GDM1 (cell line): ENCODE measurements at places on chromosomes 11 and 22.

DNA sequence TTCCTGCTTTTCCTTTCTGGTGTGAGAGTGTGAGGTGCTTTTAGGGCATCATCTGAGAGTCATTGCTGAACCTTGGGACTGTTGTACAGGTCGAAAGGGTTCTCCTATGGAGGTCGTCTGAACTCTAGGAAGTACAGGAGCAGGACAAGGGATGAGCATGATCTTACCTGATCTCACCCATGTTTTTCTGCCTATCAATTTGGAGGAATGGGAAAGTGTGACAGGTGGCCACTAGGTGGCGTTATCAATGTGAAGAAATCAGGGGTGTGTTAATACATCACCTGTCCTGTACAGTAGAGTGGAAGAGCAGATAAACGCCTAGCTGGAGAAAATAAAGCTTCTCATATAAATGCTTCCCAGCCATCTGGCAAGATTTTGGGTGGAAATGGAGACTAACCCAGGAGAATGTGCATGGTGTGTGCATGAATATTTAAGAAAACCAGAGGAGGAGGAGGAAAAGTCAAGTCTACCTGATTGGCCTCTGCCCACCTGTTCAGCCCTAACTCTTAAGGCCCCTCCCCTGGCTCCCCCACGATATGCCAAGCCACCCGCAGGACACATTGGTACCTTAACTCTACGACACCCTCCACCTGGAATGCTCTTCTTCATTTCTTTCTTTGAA lies 72.0 kb upstream of the NARS2 start:
- DNase-seq = no peak

GRCh38 chr11:86702220-86702983 lies 30.0 kb upstream of the ME3 start:
- DNase-seq = no peak

- no peak for DNase-seq
These were observed 380.2 kb downstream of the TMEM135 start for GRCh38 chr11:87417951-87418350.

DNA sequence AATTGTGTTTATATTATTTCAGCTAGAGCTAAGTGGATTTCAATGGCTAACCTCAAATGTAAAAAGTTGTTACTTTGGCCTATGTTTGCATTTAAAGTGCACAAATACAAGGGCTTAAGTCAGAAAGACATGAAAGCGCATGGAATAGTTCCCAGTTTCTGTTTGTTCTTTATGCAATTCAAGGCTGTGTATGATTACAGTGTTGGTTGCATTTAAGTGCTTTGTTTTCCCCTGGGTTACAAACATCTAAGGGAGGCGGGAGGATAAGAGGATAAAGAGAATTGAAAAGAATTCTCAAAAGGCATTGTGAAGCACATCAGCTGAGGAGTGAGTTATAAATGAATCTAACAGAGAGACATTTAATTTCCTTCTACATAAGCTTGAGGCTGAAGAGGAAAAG lies 453.4 kb downstream of the NTM start:
- no peak for DNase-seq

DNA sequence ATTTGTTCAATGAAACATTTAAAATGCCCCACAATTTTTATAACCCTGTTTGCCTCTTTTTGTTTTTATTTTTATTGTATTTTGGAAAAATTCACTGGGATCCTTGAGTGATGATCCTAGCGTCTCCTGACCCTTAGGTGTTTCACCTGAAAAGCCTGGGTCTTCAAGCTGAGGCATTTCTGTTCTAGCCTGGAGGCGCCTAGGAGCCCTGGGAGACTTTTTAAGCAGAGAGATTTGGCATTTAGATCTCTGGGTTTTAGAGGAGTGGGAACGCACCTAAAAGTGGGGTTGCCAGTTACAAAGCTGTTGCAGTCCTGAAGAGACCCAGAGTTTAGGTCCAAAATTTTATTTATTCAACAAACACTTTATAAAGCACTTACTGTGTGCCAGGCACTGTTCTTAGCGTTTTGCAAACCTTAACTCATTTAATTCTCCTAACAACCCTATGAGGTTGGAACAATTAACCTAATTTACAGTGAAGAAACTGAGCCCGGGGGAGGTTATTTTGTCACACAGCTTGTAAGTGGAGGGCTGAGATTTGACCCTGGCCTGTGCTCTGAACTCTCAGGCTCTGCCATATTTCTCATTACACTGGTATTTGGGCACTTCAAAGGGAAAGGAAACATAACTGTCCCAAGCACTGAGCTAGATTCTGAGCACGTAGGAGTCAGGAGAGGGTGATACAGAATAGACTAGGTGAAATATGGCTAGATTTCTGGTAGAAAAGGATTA lies 834 bp upstream of the FADS1 start:
- no peak for DNase-seq

DNA sequence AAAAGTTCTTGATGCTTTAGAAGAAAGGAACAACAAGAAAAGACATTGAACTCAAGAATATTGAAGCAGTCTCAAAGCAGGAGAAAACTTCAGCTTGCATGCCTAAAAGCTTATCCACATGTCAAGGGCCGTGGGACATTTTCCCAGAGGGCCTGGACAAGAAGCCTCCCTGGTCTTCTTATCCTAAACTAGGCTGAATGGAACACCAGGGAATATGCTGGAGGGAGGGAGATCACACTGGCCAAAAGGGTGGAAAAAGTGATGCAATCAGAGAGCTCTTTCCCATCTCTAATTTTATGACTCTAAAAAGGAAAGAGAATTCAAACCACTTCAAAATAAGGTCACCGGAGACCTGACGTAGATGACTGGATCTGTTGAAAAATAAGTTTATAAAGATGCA lies 107.2 kb downstream of the MPPED2 start:
- no peak for DNase-seq

- DNase-seq = no peak
These were observed 83.3 kb upstream of the ANO3 start for GRCh38 chr11:26248661-26249060.

DNA sequence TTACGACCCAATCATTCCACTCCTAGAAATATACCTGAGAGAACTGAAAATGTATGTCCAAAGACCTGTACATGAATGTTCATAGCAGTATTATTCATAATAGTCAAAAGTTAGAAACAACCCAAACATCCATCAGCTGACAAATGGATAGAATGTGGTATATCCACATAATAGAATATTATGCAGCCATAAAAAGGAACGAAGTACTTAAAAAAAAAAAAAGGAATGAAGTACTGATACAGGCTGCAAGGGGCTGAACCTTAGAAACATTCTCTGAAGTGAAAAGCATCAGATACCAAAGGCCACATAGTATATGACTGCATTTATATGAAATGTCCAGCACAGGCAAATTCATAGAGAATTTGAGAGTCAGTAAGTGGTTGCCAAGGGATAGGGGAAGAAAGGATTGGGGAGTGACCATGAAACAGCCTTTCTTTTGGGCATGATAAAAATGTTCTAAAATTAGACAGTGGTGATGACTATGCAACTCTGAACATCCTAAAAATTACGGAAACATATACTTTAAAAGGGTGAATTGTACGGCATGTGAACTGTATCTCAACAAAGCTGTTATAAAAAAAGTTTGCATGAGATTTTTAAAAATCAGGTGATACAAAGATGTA lies 1.8 kb downstream of the TPST2 start:
- peak; percentile 42 for DNase-seq

- peak; percentile 39 for DNase-seq
These were observed at the start of gene SH3BP1 for GRCh38 chr22:37639070-37639760. SH3BP1 (plus strand) TSS chr22:37639669; CDS start chr22:37639788, 119 bp downstream.

DNA sequence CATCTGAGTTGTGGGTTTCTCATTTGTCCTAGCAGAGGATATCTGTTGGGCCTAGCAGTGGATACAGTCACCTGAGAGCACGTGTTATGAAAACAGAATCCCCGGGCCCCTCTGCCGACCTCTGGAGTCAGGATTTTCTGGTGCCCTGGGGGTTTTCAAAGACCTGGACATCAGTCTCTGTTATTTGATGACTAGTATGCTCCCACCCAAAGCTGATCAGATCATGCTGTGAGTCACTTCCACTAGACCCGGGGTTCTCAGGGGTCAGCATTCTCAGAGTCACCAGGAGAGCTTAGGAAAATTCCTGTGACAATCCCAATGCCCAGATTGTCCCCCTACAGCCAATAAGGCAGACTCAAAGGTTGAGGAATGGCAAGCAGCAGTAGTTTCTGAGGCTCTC lies 38.7 kb downstream of the KCNJ1 start:
- DNase-seq = no peak

- DNase-seq = no peak
These were observed 313 bp downstream of the PRCP start for GRCh38 chr11:82899957-82900276.

DNA sequence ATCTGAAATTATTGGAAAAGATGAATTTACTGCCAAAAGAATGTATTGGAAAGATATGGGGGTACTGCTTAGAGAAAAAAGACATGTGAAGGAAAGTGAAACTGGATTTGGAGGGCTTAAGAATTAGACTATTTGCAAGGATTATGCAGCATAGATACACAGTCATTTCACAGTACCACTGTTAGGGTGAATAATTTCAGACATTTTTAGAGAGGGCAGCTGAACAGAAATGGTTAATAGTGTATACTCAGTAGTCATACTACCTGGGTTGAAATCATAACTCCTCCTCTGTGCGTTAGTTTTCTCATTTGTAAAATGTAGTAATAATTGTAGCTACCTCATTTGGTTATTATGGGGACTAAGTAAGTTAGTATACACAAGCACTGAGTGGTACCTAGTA lies 33.0 kb downstream of the GAS2 start:
- no peak for DNase-seq

DNA sequence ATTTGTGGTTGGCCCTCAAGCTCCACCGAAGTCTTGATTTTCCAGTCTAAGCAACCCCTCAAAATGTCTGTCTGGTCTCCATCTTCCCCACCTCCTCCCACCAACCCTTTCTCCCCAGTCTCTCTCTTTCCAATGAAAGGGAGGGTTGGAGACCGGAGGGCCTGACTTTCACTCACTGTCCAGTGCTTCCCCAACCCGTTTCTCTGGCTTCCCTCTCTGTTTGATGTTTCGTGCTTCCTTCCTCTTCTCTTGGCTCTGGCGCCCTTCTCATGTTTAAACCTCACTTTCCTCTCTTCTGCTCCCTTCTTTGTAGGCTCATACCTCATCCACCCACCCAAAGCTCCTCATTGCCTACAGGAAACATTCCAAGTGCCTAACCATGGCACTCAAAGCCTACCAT lies 11.1 kb upstream of the VPS37C start:
- no peak for DNase-seq

DNA sequence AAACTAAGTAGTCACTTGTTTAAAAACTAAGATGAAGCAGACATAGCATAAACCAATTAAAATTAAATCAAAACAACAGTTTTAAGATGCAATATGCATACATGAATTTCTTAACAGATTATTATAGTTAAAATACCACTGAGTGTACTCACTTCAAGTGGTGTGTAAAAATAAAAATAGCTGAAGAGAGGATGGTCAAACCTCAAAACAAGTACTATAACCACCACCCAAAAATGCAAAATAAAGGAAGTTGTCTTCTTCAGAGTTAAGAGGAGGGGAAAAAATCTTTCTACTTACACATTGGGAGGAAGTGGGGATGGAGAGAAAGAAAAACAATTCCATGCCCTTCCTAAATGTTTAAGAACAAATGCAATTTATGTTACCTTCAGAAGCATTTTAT lies 31.9 kb downstream of the RRAS2 start:
- DNase-seq = no peak

DNA sequence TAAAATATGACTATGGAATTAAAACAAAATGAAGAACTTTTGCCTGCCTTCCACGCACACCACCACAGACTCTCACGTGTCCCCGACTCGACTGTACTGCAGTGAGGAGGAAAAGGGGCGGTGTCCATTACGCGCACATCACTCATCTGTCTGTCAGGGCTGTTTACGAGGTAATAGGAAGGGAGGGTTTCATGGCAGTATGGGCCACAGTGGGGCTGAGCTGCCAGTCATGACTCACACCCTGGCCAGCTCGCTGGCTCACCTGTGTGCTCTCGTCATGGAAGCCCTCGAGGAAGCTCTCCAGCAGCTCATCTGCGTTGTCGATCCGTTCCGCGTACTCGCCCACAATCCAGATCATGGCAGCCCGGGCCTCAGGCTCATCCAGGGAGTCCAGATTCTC lies 33.5 kb upstream of the RASL10A start:
- no peak for DNase-seq

- DNase-seq = no peak
These were observed 13.9 kb downstream of the DUSP8 start for GRCh38 chr11:1557904-1558774.

DNA sequence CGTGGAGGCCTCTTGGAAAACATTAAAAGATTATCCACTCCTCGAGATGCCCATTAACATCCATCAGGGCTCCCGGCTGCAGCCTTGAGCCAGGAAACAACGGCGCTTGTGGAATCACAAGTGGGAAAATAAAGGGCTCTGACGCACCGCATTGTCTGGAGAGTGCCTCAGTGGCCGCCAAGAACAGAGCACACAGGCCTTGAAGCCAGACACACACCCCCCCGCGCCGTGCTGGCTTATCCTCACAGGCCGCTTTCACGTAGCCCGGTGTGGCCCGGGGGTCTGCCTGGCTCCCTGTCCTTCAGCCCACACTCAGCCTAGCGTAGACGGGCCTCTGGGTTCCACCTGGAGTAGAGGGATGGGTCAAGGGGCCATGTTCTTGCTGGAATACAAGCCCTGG lies 1020.5 kb downstream of the BRD1 start:
- no peak for DNase-seq

DNA sequence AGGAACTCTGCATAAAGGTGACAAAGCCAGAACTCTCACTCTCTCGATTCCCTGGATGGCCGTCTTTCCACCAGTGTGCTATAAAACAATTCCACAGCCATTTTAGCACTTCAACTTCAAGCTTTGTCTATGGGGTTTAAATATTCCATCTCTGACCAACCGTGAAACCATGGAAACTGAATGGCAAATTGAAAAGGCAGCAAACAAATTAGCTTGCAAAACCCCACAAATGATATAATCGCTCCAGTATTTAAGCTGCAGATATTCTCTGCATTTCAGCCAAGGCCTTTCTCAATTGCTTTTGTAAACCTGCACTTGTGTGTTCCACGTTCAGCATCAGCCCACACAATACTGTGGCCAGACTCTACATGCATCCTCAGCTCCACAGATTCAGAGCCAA lies 131.7 kb upstream of the ISX start:
- DNase-seq = no peak

GRCh38 chr11:12943311-12943710 lies 65.8 kb upstream of the RASSF10 start:
- no peak for DNase-seq

DNA sequence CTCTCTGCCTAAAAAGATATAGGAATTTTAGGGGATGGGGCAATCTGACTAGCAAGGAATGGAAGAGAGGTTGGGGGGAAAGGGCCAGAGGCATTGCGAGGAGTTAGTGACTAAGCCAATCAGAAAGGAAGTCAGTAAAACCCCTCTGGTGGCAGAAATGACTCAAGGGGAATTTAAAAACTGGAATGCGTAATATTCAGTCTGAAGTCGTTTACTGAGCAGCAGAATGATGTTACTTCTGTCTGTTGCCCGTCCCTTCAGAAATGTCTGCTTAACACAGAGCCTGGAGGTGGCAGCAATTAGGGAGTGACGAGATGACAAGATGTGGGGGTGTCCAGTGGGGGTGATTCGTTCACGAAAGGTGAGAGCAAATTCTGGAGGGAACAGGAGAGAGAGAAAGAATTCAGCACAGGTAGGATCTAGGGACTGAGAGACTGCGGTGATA lies 107.7 kb upstream of the CLMP start:
- DNase-seq = no peak
